Heart right ventricle (tissue), 16 donors: ENCODE measurements at places on chromosomes 7 and 10. TPM values are rescaled to one million over a fixed set of nuclear protein-coding genes. Genes with fewer than 3 reads are reported as not detected.

The KLLN gene
- total RNA-seq = 0.49 TPM

The NSUN5 gene
- 11.2 TPM for total RNA-seq

The NOLC1 gene
- 29.0 TPM for total RNA-seq

The MKI67 gene
- total RNA-seq = 0.28 TPM

The OR2A1 gene
- not detected for total RNA-seq

The RHOBTB1 gene
- total RNA-seq = 10.2 TPM

The LIPM gene
- not detected for total RNA-seq

The SPDYE1 gene
- total RNA-seq = 0.11 TPM

The ERVW-1 gene
- total RNA-seq = not detected

The GALNT17 gene
- 56.6 TPM for total RNA-seq

The FKBP6 gene
- not detected for total RNA-seq

The ZNF716 gene
- total RNA-seq = not detected

The ZNF277 gene
- total RNA-seq = 17.5 TPM

The PODXL gene
- 73.0 TPM for total RNA-seq

The ACBD7 gene
- total RNA-seq = not detected

The LEP gene
- total RNA-seq = 1.7 TPM

The ITGA8 gene
- 0.62 TPM for total RNA-seq

The POMZP3 gene
- total RNA-seq = 3.5 TPM

The ARF5 gene
- 107 TPM for total RNA-seq

The CLCN1 gene
- not detected for total RNA-seq

The TMEM130 gene
- not detected for total RNA-seq

The CHAT gene
- not detected for total RNA-seq

The IFIT2 gene
- 6.8 TPM for total RNA-seq

The NPSR1 gene
- not detected for total RNA-seq

The TMEM72 gene
- 0.17 TPM for total RNA-seq

The ZNF467 gene
- total RNA-seq = 4.7 TPM

The ZNF804B gene
- not detected for total RNA-seq

The SPDYE2B gene
- not detected for total RNA-seq

The KCND2 gene
- total RNA-seq = 0.14 TPM

The C7orf33 gene
- total RNA-seq = not detected

The C10orf143 gene
- 2.1 TPM for total RNA-seq

The AUTS2 gene
- 7.4 TPM for total RNA-seq

The GPR26 gene
- total RNA-seq = not detected
